ENCODE measurements at places on chromosomes 1 and 21. TPM values are rescaled to one million over a fixed set of nuclear protein-coding genes. Genes with fewer than 3 reads are reported as not detected.

DNA sequence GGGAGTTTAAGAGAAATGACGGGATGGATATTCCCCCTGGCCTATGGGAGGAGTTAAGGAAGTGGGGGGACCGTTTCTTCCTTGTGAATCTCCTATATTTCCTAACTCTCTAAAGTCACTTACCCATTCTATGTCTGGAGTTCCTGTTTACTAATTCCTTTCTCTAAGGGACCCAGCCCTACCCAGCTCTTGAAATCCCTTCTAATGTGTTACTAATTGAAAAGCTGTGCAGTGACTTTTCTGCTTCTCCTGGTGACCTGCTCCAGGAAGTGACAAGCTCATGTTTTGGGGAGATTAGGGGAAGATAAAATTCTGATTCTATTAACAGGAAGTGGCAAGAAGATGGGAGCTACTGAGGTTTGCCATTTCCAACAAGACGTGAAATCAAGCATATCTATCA lies 4.0 kb upstream of the SAMSN1 start:
- H3K27me3 ChIP-seq, result no peaks in the 10 kb centered on the region
- H3K4me3 ChIP-seq, result no peak overlapping the region
- H3K27ac ChIP-seq, result peak overlapping the region; percentile 71
- no peak for DNase-seq

GRCh38 chr1:1833456-1833855 lies 55.2 kb upstream of the NADK start:
- no peaks in the 10 kb centered on the region for H3K36me3 ChIP-seq
- H3K4me1 ChIP-seq, result peaks cover 9% of the 10 kb centered on the region
- no peak for DNase-seq
- no peak overlapping the region for H3K4me3 ChIP-seq
- no peaks in the 10 kb centered on the region for H3K27me3 ChIP-seq
- H3K27ac ChIP-seq, result no peak overlapping the region

Gene PROX1
- 2.3 TPM for total RNA-seq

DNA sequence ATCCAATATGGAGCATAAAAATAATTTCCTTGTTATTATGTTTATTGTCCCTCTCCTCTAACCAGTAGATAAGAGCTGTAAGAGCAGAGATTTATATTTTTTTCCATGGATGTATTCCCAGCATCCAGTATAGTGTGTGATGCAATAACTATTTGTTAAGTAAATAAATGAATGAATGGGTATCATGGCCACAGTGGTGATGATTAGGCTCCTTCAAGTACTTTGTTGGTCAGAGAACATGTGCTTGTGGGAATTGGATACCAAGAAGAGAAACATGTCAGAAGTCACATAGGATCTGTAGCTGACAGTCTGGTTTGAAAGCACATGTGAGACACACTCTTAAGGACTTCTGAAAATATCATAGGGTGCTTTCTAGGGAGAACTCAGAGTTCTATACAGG lies 588.5 kb downstream of the AGBL4 start:
- no peak for DNase-seq
- H3K27ac ChIP-seq, result no peak overlapping the region
- no peaks in the 10 kb centered on the region for H3K4me1 ChIP-seq

GRCh38 chr21:26847002-26847401 lies 1.8 kb upstream of the ADAMTS1 start:
- H3K4me1 ChIP-seq, result peaks cover 37% of the 10 kb centered on the region
- peaks cover 12% of the 10 kb centered on the region for H3K27me3 ChIP-seq
- peak overlapping the region; percentile 98 for H3K27ac ChIP-seq
- H3K4me3 ChIP-seq, result no peak overlapping the region
- DNase-seq, result no peak

DNA sequence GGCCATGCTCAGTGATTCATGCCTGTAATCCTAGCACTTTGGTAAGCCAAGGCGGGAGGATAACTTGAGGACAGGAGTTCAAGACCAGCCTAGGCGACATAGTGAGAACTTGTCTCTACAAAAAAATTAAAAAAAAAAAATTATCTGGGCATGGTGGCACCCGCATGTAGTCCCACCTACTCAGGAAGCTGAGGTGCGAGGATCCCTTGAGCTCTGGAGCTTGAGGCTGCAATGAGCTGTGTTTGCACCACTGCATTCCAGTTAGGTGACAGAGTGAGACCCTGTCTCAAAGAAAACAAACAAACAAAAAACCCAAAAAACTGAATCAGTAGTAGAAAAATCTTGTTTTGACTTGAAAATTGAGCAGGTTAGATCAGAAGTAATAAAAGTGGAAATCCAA lies 67.1 kb upstream of the IPO9 start:
- no peaks in the 10 kb centered on the region for H3K27me3 ChIP-seq
- no peak for DNase-seq
- H3K4me1 ChIP-seq, result peaks cover 15% of the 10 kb centered on the region
- no peaks in the 10 kb centered on the region for H3K36me3 ChIP-seq

GRCh38 chr1:116099919-116100318 lies 11.3 kb upstream of the MAB21L3 start:
- no peaks in the 10 kb centered on the region for H3K4me1 ChIP-seq
- H3K36me3 ChIP-seq, result no peaks in the 10 kb centered on the region
- H3K27me3 ChIP-seq, result no peaks in the 10 kb centered on the region
- H3K27ac ChIP-seq, result no peak overlapping the region
- peak; percentile 8 for DNase-seq
- no peak overlapping the region for H3K4me3 ChIP-seq

- no peak for DNase-seq
- peak overlapping the region; percentile 70 for H3K27ac ChIP-seq
- no peaks in the 10 kb centered on the region for H3K27me3 ChIP-seq
- no peak overlapping the region for H3K4me3 ChIP-seq
- peaks cover 19% of the 10 kb centered on the region for H3K4me1 ChIP-seq
Observed at GRCh38 chr1:243727503-243728203, 122.4 kb downstream of the AKT3 start.

GRCh38 chr21:39610703-39611102 lies 2.0 kb upstream of the B3GALT5 start:
- no peaks in the 10 kb centered on the region for H3K4me1 ChIP-seq
- H3K27ac ChIP-seq, result no peak overlapping the region
- no peak overlapping the region for H3K4me3 ChIP-seq
- no peak for DNase-seq
- H3K27me3 ChIP-seq, result no peaks in the 10 kb centered on the region

DNA sequence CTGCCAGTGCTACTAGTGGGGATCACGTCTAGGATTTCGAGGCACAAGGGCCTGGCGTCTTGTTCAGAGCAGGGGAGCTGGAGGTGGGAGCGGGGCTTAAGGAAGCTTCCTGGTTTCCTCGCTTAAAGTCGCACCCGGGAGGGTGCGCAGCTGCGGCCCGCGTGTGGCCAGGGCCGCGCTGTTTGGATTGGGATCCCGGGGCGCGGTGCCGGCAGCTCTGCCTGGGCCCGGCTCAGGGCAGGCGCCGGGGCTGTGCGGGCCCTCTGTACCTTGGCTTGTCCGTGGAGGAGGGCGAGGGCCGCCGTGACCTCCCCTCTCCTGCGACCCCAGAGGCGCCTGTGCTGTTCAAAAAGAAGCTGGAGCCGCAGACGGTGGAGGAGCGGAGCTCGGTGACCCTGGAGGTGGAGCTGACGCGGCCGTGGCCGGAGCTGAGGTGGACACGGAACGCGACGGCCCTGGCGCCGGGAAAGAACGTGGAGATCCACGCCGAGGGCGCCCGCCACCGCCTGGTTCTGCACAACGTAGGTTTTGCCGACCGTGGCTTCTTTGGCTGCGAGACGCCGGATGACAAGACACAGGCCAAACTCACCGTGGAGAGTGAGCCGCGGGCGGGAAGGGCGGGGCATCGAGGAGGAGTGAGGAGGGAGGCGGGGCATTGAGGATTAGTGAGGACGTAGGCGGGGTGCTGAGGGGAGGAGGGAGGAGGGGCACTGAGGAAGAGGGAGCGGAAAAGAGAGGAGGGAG lies 67.8 kb downstream of the OBSCN start:
- peaks cover 4% of the 10 kb centered on the region for H3K4me1 ChIP-seq
- H3K27me3 ChIP-seq, result no peaks in the 10 kb centered on the region
- peak overlapping the region; percentile 78 for H3K27ac ChIP-seq
- DNase-seq, result peak; percentile 94

Gene RHOC
- total RNA-seq, result 101 TPM

Gene GPX7
- 11.5 TPM for total RNA-seq

DNA sequence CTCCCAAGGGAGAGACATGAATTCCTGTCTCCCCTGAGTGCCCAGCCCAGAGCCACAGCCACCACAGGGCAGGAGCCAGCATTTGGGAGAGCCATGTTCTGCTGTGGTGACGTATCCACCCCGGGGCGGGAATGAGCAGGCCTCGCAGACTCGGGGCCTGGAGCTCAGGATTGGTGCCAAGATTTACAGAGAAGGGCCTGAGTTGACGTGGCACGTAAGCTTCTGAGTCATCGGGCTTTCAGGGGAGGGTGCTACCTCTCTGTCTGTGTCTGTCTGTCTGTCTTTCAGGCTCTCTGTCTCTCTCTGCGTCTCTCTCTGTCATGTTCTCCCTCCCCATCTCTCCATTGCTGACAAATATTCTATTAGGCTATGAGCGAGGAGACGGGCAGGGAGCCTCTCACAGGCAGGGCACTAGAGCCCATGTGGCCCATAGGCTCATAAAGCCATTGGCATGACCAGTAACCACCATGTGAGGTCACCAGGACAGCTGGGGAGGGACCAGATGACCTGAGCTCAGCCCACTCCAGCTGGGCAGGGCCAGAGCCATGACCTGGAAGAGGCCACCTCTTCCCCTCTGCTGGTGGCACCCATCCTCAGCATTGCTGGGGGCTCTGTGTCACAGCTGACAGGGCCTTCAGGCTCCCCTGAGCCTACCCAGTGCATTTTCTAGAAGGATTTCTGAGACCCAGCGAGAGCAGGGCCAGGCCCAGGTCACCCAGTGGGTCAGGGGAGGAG lies 300.0 kb upstream of the VAMP3 start:
- peak overlapping the region; percentile 15 for H3K27ac ChIP-seq
- H3K4me3 ChIP-seq, result no peak overlapping the region
- DNase-seq, result peak; percentile 47
- peaks cover 22% of the 10 kb centered on the region for H3K4me1 ChIP-seq
- H3K27me3 ChIP-seq, result no peaks in the 10 kb centered on the region
- no peaks in the 10 kb centered on the region for H3K36me3 ChIP-seq

Gene SPATC1L
- 3.6 TPM for total RNA-seq

GRCh38 chr1:1124786-1125642 lies 9.1 kb upstream of the C1orf159 start:
- no peaks in the 10 kb centered on the region for H3K27me3 ChIP-seq
- H3K4me1 ChIP-seq, result peaks cover 14% of the 10 kb centered on the region
- H3K4me3 ChIP-seq, result no peak overlapping the region
- peak overlapping the region; percentile 49 for H3K27ac ChIP-seq
- DNase-seq, result peak; percentile 82

DNA sequence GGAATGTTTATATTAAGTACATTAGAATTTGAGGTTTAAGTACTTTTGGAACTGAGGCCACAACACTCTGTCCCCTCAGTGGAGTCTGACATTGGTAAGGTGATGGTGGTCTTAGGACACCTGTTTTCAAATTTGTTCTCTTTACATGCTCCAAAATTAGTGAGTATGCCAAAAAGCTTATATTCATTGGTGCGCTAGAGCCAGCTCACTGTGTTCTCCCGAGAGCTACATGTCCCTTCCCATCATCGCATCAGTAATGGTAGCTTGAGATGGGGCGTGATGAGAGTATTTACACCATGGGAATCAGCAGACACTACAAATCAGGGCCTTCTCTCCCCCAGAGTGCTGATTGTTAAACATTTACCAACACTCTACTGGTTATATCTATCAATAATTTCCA lies 19.5 kb downstream of the ETS2 start:
- peak overlapping the region; percentile 80 for H3K27ac ChIP-seq
- DNase-seq, result no peak
- H3K4me3 ChIP-seq, result no peak overlapping the region
- peaks cover 45% of the 10 kb centered on the region for H3K4me1 ChIP-seq
- H3K27me3 ChIP-seq, result no peaks in the 10 kb centered on the region

DNA sequence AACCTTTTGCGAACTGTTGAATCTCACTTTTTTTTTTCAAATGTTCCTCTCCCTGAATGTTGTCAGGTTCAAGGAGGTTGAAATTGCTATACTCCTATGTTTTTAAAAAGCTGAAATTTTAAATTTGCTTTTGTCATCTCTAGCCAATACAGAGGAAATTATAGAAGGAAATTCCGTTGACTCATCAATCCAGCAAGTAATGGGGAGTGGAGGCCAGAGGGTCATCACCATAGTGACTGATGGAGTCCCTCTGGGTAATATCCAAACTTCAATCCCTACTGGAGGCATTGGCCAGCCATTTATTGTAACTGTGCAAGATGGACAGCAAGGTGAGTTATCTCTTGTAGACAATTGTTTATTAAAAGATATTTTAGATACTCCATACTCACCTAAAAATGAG lies 36.3 kb downstream of the GABPB2 start:
- no peak overlapping the region for H3K4me3 ChIP-seq
- peaks cover 21% of the 10 kb centered on the region for H3K36me3 ChIP-seq
- H3K4me1 ChIP-seq, result no peaks in the 10 kb centered on the region
- no peak overlapping the region for H3K27ac ChIP-seq
- no peak for DNase-seq
- H3K27me3 ChIP-seq, result no peaks in the 10 kb centered on the region

Gene FOXD2
- under 0.01 TPM for total RNA-seq

DNA sequence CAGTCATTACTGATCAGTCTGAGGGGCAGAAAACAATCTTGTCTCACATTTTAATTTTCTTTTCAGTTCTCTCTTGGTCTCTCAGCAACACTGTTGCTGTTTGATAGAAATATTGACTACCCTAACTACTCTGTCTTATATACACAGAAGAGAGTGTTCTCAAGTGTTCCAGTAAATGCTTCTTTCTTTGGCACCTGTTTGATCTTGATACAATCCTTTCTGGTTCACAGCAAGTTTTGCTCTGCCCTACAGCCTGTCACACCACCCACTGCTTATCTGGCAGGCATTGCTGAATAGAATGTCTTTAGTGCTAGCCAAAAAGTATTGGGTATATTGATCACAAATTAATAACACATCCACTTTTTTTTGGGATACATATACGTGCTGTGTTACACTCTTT lies 75.7 kb upstream of the WLS start:
- H3K27ac ChIP-seq, result peak overlapping the region; percentile 54
- H3K27me3 ChIP-seq, result no peaks in the 10 kb centered on the region
- DNase-seq, result no peak
- H3K4me1 ChIP-seq, result no peaks in the 10 kb centered on the region
- H3K4me3 ChIP-seq, result no peak overlapping the region

DNA sequence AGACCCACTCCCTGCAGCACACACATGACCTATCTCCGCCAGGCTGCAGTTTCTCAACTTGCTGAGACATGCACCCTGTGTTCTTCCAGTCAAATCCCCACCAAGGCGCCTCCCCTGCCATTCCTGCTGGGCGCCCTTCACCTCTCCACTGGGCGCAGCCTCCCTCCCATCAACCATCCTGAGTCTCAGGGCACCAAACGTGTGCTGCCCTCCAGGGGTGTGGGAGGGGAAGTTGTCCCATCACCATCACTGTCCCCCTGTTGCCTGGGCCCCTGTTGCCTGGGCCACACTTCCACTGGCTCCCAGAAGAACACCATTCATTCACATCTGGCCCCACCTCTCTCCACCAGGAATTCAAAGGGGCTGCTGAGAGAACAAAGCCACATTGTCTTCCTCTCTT lies 44.9 kb upstream of the EFHD2 start:
- H3K36me3 ChIP-seq, result no peaks in the 10 kb centered on the region
- no peaks in the 10 kb centered on the region for H3K4me1 ChIP-seq

Gene DNM3
- 30.4 TPM for total RNA-seq

GRCh38 chr1:62335656-62336055 lies 16.4 kb upstream of the KANK4 start:
- no peaks in the 10 kb centered on the region for H3K27me3 ChIP-seq
- no peak overlapping the region for H3K27ac ChIP-seq
- peaks cover 11% of the 10 kb centered on the region for H3K4me1 ChIP-seq
- no peak for DNase-seq
- H3K36me3 ChIP-seq, result no peaks in the 10 kb centered on the region

- no peak for DNase-seq
- peak overlapping the region; percentile 20 for H3K27ac ChIP-seq
- H3K27me3 ChIP-seq, result no peaks in the 10 kb centered on the region
Observed at GRCh38 chr1:46087891-46088290, 44.5 kb downstream of the PIK3R3 start.
